ENCODE measurements at places on chromosomes 7 and 10.

DNA sequence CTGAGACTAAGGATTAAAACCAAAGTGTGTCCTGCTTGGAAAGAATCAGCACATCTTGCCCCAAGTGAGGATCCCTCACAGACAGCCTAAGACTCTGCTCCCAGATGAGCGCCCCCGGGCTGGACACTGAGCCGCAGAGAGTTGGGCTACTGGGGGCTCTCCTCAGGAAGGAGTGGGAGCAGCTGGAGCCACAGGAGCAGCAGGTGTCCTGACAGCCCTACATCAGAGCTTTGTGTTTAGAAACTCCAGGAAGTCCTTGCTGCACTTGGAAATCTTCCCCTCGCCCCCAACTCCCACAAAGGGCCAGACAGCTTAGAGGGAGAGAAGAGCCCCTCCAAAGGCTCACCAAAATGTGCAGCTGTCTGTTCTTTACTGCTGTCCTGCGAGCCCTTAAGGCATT lies 172.2 kb downstream of the HERPUD2 start:
- DNase-seq: no peak

DNA sequence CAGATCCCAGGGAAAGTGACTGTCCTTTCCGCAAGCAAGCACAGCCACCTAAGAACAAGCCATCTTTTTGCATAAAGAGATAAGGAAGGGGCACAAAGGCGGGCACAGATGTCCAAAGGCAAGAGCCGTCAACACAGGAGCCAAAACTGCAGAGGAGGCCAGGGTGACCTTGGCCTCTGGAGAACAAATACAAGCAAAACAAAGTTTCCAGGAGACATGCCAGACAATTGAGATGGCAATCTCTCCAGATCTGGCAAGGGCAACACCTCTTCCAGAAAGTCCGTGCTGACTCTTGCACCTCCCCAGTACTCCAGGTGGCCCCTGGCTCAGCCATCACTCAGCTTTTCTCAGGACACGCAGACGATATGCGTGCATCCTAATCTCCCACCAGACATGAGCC lies 58.2 kb downstream of the TEX36 start:
- DNase-seq: no peak

GRCh38 chr10:132021046-132021445 lies 39.3 kb upstream of the BNIP3 start:
- no peak for DNase-seq

DNA sequence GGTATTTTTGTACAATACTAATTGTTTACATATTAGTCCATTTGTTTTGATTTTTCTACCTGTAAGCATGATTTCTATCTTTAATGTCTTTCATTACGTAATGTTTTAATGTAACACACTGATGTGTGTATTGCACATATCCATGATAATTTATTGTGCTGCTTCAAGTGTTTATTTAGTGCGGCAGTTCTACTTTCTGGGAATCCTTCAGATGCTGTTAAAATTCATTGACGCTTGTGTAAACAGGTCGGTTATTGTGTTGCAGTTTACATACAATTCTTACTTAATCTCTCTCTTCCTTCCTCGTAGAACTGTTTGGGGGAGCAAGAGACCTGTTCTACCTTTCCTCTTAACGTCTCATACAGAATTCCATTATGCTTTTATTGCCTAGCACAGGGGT lies 6.9 kb downstream of the TMEM60 start:
- no peak for DNase-seq

DNA sequence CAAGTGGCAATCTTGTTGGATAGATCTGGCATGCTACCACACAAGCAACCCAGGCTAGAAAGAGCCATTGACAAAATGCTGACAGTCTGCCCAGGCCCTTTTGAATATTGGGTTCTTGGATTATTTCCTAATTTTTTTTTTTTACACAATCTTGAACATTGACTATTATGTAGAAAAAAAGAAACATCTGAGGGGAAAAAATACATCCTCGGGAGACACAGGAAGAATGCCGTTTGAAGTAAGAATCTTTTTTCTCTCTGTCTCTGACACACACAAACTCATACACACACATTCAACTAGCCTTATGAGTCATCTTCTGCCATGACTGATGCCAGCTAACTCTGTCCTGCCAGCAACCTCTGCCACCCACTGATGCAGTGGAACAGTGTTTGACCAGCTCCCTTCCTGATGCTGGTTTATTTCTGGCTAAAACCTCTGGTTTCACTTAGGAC lies 47.2 kb downstream of the SORBS1 start:
- DNase-seq: no peak
